Aorta (tissue), 5 donors: ENCODE measurements at places on chromosomes 3 and 15. TPM values are rescaled to one million over a fixed set of nuclear protein-coding genes. Genes with fewer than 3 reads are reported as not detected.

DNA sequence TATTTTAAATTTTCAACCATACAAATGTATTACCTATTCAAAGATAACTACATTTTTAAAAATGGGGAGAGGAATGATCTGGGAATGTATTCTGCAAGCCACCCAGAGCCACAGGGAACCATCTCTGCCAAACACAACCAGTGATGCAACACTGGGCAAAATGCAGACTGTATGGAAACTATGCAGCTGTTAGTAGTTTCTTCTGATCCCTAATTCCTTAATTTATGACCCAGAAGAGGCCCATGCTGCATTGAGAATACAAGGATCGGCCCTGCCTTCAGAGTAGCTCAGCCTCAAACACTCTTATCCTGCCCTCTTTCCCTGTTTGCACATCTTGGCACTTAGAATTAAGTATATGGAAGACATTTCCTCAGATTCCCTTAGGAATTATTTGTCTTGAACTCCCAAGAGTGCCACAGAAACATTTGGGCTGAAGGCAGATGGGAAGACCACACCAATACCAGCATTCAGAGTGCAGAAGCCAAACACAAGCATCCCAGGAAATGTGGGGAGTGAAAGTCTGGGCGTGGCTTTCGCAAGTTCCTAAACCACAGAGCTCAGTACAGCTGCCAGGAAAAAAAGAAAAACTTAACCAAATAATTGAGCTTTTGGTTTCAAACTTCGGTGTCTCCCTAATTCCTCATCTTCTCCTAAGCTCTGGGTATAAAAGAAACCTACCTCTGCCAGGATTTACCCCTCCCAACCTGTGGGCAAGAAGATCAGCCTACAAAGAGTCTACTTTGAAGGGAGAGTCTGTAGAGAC, 5.3 kb downstream of the SNUPN start:
- peaks cover 5% of the 10 kb centered on the region for H3K4me1 ChIP-seq
- peak overlapping the region; percentile 70 for H3K27ac ChIP-seq
- DNase-seq, result peak; percentile 59
- H3K36me3 ChIP-seq, result peaks cover 7% of the 10 kb centered on the region
- no peaks in the 10 kb centered on the region for H3K27me3 ChIP-seq
- peak overlapping the region; percentile 9 for H3K4me3 ChIP-seq

DNA sequence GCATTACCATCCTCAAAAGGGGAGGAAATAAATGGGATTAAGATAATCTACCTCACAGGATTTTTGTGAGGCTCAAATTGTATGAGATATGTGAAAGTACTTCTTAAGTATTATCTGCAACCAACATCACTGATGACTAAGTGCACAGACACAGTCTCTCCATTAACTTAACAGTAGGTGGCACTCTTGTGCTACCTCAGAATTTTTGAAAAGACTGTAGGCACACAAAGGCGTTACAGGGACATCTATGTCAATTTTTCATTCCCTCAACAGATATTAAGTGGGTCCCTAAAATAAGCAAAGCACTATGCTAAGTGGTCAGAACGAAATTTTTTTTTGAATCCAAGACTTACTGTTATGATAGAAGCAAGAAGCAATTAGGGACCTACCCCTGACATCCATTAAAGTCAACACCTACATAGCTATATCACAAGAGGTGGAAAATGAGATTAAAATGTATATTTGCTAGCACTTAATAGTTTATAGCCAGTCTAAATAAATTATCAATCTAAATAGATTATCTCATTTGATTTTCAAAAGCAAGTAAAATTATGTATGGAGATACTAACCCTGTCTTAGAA, 52.9 kb downstream of the RYK start:
- H3K36me3 ChIP-seq, result peaks cover 4% of the 10 kb centered on the region
- no peaks in the 10 kb centered on the region for H3K4me1 ChIP-seq
- H3K4me3 ChIP-seq, result no peak overlapping the region
- no peaks in the 10 kb centered on the region for H3K27me3 ChIP-seq
- no peak overlapping the region for H3K27ac ChIP-seq

GRCh38 chr3:28649266-28649665, 300.6 kb upstream of the AZI2 start:
- no peak overlapping the region for H3K27ac ChIP-seq
- no peaks in the 10 kb centered on the region for H3K36me3 ChIP-seq
- no peak overlapping the region for H3K4me3 ChIP-seq
- no peak for DNase-seq
- H3K27me3 ChIP-seq, result no peaks in the 10 kb centered on the region

GRCh38 chr15:63999177-63999576, 47.1 kb downstream of the DAPK2 start:
- H3K36me3 ChIP-seq, result no peaks in the 10 kb centered on the region
- H3K27ac ChIP-seq, result no peak overlapping the region
- no peaks in the 10 kb centered on the region for H3K4me1 ChIP-seq
- no peak for DNase-seq
- H3K27me3 ChIP-seq, result no peaks in the 10 kb centered on the region

DNA sequence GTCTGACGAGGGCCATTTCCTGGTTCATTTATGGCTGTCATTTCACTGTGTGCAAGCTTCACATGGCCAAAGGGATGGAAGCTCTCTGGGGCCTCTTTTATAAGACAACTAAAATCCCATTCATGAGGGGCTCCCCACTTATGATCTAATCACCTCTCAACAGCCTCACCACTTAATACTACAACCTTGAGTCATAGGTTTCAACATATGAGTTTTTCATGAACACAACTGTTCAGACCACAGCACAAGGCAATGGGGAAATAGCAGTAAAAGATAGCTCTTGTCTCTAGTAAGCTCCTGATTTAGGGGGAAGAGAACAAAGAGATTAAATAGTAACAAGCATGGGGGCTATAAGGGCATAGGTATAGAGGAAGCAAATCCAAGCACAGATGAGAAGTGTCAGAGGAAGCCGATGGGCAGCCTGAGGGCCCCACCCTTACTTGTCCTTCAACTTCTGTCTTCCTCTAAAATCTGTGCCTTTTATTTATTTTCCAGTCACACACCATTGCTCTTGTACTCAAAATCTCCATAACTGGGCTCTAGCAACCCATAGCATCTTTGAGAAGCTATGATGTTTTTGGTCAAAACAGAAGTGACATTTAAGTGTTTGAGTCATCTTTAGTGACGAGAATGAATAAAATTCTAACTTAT, 329.1 kb downstream of the UNC13C start:
- no peak overlapping the region for H3K4me3 ChIP-seq
- H3K27ac ChIP-seq, result no peak overlapping the region
- DNase-seq, result no peak
- H3K27me3 ChIP-seq, result no peaks in the 10 kb centered on the region
- no peaks in the 10 kb centered on the region for H3K4me1 ChIP-seq

Gene CRYGS
- total RNA-seq, result 3.0 TPM

Gene SNX33
- total RNA-seq, result 59.5 TPM

Gene SYNPR
- total RNA-seq, result not detected
